ENCODE measurements at places on chromosomes 3 and 15.

DNA sequence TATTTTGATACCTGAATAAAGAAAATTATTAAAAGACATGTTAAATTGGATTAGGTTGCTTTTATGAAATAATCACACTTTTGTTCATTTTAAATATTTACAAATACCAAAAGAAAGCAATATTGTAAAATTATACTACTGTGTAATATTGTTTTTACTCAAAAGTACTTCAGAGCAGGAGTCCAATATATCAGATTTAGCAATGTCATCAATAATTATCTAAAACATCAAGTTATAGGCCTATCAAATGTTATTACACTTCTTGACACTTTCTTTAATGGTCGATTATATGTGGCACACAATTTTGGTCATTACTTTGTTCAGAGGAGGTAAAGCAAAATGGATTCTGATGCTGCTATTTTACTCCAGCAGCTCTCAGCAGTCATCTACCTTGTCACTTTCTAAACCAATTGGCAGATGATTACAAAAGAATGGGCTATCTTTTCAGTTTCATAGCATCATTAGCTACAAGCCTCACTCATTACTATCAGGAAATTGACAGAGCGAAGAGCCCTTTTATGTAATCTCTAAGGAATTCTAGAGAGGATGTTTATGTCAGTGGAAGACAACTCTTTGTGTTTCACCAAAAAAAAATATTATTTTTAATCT is 318.6 kb downstream of the PLOD2 start:
- no peak for DNase-seq

DNA sequence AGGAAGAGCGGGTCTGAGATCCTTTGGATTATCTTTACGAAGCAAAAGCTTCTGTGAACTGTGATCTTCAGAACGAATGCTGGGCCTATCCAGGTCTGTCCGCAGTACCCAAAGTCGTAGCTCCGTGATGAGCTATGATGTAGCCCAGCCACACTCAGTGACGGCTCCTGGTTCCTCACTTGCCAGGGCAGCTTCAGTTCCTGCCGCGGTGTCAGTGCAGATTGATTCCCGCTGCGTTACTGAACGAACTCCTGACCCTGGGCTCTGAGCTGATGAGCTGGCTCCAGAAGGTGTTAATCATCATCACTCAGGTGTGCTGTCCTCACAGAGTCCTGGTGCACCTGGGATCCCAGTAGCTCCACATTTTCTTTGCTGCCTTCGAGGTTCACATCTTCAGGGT is 45.0 kb downstream of the TMEM44 start:
- DNase-seq, result no peak

DNA sequence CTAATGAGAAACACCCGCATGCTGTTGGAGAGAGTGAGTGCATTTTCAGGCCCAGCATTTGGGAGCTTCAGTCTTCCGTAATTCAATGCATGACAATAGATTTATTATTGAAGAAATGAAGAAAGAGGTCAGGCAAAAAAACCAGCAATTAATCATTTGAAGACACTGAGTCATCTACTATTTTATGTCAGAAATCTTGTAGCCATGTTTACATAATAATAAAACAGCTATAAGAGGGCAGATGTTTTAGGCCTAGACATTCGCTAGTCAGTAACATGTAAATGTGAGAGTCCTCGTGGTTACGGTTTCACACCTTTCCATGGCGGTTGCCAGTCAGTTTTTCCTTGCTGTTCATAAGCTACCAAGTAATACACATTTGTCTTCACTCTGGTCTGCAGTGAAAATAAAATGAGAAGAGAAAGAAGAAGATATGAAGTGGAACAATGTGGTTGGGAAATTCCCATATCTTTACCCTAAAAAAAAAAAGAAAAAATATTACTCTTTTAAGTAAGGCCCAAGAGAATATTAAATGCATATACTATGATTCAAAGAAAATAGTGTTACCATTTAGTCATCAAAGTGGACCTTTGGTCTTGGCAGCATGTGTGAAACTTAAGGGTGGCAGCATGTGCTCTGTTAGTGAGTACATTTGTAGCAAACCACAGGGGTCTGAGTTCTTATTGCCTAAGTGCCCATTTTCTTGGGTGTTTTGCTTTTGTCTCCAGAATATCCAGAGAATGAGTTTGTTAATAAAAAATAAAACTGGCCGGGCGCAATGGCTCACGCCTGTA is 140.5 kb upstream of the TBL1XR1 start:
- no peak for DNase-seq

DNA sequence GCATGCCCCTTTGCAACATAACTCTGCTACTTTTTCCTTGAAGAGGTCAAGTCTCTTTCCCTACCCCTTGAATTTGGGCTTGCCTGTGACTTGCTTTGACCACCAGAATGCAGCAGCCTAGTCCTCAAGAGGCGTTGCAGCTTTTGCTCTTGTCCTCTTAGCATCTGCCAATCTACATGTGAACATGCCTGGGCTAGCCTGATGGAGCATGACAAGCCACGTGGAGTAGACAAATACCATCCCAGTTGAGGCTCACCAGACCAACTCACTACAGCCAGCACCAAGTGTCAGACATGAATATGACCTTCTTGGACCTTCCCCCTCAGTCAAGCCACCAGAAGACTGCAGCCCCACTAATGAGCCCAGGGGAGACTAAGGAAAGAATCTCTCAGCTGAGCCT is 32.9 kb downstream of the AMOTL2 start:
- no peak for DNase-seq

GRCh38 chr3:194032828-194033435 is 103.0 kb upstream of the HES1 start:
- no peak for DNase-seq

GRCh38 chr15:90497376-90497775 is 32.3 kb upstream of the CRTC3 start:
- DNase-seq, result no peak

DNA sequence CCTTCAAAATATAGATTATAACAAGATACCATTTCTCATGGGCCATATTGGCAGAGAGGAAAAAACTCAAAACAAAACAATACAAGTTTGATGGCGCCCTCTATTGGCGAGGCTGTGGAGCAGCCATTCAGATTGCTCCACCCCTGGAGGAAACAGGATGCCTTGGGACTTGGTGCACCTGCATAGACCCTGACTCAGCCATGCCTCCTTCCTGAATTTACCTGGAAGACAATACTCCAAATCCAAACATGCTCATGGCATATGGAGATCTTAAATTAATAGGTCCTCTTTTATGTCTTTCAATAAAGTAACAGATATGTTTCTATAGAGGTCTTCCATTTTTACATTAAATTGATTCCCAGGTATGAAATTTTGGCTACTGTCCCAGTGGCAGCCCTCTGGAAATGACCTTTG is 90.0 kb downstream of the APBA2 start:
- peak; percentile 81 for DNase-seq

DNA sequence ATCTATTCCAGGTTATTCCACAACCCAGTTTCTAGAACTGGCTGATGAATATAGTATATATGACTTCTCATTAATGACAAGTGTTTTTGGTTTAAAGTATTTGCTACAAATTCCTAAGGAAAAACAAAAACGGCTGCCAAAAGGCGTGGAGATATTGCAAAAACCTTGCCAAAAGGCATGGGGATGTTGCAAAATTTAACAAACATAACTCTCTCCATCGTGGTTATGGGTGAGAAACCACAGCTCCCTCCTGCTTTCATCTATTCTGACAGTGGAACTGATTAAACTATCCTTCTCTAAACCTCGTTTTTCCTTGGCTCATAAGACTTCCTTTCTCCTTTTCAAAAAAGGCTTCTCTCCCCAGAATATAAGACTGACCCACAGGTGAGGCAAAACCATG is 342.0 kb upstream of the PDZRN3 start:
- no peak for DNase-seq

DNA sequence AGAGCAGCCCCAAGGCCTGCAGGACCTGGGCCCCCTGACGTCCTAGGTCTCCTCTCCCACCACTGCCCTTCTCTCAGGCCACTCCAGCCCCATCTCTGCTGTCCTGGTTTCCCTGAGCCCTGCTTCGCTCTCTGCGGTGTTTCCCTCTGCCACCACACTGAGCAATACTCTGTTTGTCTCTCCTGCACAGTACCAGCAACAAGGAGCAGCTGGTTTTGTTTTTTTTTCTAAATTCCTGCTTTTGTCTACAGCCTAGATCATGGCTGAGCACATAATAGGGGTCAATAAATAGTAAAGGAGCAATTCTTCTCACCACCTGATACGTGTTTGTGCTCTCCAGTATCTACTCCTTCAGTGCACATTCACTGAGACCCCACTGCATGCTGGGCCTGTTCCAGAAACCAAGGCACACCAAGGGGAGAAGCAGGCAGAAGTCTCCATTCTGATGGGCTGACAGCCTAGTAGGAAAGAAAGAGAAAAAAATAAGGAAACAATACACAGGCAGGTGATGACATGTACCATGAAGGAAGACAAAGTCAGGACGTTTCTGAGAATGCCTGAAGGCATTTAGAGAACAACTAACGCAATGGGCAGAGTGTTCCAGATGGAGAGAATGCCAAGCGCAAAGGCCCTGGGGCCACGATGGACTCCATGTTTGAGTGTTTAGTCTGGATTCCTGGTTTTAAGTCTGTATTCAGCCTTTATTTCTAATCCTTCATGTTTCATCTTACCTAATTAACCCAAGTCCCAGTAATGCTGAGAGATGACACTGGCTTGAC is 6.0 kb upstream of the ACAD9 start:
- no peak for DNase-seq

- DNase-seq, result no peak
These were observed 34.9 kb upstream of the TTBK2 start for GRCh38 chr15:42955518-42955917.

- DNase-seq, result peak; percentile 44
These were observed 50.6 kb upstream of the SLC6A1 start for GRCh38 chr3:10941972-10942371.

DNA sequence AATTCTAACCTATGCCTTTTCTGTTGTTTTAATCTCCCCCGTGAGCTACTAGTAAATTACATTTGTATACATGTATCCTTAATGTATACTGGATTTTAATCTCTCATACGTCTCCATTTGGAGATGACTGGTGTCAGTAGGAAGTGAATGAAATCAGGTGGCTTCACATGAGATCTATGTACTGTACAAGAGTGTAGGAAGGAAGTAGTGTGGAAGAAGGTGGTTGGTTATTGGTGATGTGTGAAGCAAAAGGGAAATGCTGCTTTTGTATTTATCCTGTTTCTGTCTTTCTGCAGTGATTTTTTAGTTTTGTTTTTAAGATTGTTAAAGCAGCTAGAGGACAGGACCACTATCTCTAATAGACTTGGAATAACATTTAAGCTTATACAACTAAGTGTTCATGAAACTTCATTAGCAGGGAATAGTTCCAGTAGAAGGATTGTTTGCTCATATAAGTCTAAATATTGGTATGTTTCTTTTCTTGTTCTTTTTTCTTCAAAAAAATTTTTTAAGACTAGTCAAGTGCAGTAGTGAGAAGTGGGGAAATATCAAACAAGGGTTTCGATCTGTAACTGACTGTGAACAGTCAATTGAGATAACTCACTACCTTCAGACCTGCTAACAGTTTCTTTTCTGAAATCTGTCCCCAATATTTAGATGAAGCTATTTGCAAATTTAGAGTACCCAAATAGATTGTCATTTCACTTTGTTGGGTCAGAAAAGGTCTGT is 15.3 kb downstream of the SNX1 start:
- DNase-seq, result no peak
